CD4-positive, alpha-beta T cell treated with Interleukin-17A for 1 hour (primary cell): ENCODE measurements at places on chromosomes 13 and 19.
A peak's percentile ranks its signal among the peaks of the same experiment; 100 is the strongest.

DNA sequence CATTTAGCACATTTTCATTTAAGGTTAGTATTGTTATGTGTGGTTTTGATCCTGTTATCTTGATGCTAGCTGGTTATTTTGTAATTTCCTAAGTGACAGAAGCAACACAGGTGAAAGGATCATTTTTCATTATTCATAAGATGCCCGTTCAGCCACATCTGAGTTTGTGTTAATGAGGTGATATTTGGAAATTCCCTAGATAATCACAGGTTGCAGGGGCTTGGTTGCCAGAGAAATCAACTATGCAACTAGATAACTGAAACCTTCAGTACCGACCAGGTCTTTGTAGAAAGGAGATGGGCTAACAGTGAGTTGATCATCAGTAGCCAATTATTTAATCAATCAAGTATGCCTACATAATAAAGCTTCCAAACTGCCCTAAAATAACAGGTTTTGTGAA lies 121.3 kb upstream of the UFM1 start:
- DNase-seq: no peak

DNA sequence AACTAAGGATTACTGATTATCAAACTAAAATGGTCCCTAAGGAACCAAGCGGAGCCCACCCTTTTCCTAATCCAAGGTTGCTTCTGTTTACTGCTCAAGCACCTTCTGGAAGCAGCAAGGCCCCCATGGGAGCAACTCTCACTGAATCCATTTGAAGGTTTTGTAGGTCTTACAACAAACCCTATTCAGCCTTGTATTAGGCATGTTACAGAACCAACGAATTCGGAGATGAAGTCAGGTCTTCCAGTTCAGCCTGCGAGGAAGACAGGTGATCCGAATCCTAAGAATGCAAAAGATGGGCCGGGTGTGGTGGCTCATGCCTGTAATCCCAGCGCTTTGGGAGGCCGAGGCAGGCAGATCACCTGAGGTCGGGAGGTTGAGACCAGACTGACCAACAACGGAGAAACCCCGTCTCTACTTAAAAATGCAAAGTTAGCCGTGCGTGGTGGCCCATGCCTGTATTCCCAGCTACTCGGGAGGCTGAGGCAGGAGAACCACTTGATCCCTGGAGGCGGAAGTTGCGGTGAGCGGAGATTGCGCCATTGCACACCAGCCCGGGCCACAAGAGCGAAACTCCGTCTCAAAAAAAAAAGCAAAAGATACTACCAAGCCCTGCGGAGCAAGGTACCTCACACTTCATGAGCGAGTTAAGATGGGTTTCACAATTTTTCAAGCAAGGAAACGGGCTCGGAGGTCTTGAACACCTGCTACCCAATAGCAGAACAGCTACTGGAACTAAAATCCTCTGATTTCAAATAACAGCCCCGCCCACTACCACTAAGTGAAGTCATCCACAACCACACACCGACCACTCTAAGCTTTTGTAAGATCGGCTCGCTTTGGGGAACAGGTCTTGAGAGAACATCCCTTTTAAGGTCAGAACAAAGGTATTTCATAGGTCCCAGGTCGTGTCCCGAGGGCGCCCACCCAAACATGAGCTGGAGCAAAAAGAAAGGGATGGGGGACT lies 609 bp downstream of the ZAR1L start:
- DNase-seq: peak; percentile 86

- DNase-seq: no peak
Observed at GRCh38 chr19:14061751-14062557, at the start of gene PALM3. PALM3 (minus strand) TSS chr19:14062076; CDS start chr19:14061980, 96 bp downstream.

- DNase-seq: no peak
Observed at GRCh38 chr19:38455031-38455430, 21.5 kb downstream of the RYR1 start.

DNA sequence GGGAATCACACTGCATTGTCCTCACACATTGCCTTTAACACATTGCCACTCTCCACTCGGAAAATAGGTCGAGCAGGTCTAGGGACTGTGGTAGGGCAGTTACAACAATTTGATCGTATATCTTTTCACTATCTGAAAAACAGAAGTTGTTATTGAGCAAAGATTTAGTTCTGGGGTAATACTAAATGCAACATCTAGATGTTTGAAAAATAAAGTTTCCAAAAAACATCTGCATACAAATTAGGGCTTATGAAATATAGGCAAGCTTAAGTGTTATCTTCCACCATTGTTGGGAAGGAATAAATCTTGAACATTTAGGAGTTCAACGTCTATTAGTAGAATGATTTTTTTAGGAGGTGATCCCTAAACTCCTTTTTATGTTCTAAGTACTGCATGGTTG lies 768 bp upstream of the HS6ST3 start:
- no peak for DNase-seq

DNA sequence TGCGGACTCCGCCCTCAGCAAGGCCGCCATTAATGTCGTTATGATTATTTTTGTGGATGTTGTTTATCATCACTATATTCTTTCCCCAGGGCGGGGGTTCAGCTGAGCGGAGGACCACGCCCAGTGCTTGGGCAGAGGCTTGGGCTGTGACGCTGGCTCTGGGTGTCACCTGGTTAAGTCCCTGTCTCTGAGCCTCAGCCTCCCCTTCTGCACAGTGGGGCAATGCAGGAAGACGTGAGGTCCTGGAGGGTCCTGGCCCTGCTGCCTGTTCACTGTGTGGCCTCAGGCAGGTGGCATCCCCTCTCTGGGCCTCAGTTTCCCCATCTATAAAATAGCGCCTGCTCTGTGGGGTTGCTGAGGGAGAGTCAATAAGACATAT lies 32.5 kb downstream of the NFIC start:
- DNase-seq: no peak

DNA sequence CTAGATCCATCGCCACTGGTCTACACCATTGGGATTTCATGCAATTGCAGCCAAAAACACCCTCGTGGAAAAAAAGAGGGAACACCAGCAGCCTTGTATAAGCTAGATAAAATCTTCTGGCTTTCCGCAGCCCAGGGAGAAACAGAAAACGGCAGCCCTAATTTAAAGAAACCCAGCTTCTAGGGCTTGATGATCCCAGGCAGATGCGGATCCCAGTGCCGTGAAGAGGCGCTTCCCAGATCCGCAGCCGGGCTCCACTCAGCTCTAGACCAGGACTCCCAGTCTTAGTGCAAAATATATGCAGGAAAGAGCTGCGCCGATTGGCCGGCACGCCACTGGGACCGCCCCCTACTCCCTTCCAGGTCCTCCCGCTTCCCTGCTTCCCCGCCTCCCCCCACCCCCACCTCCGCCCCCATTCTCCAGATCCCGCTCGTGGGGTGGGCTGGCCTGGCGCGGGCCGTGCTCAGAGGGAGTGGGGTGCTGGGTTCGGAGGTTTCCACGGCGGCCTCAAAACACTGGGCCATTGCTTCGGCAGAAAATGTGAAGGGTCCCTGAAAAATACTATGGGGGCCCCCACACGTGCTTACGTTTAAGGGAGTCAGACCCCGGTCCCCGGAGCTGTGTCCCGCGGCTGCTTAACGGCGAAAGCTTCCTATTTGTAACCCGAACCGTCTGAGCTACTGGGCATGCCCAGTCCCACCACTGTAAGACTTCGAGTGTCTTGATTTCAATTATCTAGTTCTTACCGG lies 63.1 kb downstream of the SERP2 start:
- DNase-seq: peak; percentile 50

DNA sequence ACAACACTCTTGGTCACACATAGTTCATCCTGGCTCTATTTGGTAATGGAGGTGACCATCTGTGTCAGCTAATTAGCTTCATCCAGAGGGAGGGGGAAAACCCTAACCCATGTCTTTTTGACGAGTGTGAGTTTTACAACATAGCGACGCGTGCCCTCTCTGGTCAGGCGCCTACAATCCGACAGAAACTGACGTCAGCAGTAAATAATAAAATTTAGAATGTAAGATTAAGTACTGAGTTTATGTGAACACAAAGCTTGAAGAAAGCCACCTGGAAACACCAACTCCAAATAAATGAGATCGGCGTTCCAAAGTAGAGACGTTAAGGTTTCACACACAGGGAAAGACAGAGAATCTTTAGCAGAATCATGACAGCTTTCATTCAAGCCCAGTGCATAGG lies 1.8 kb upstream of the ZNF83 start:
- no peak for DNase-seq

- no peak for DNase-seq
Observed at GRCh38 chr13:59666504-59666903, 497.2 kb downstream of the DIAPH3 start.

DNA sequence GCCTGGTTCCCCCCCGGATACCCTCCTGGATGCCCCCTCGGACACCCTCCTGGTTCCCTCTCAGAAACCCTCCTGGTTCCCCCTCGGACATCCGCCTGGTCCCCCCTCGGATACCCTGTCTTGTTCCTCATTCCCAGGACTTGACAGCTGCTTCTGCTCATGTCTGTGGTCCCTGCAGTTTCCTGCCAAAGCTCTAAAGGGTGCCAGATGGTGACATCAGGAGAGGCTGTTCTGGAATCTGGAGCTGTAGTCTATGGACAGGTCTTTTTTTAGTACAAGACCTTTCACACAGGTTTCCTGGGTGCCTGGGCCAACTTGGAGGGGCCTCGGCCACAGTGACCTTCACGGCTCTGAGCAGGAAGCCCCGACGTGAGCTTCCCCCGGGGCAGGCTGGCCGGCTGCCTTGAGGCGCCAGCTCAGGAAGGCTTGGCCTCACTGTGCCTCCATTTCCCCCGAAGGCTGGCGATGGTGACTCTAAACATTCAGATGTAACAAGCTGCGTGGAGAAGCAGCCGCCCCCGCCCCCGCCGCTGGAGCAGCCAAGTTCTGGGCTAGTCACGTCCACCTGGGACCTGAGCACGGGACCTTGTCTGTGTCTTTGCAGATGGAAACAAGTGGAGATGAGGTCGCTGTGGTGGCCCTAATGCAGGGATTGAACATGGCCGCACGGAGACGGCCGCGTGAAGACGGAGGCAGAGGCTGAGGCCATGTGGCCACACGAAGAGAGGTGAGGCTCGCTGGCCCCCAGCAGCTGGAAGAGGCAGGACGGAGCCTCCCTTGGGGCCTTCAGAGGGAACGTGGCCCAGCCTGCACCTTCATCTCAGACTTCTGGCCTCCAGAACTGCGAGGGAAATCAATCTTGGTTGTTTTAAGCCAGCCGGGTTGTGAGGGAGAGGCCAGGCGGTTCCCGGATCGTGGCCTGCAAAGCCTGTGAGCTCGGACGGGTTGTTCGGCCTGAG lies 12.7 kb downstream of the SGTA start:
- DNase-seq: no peak

DNA sequence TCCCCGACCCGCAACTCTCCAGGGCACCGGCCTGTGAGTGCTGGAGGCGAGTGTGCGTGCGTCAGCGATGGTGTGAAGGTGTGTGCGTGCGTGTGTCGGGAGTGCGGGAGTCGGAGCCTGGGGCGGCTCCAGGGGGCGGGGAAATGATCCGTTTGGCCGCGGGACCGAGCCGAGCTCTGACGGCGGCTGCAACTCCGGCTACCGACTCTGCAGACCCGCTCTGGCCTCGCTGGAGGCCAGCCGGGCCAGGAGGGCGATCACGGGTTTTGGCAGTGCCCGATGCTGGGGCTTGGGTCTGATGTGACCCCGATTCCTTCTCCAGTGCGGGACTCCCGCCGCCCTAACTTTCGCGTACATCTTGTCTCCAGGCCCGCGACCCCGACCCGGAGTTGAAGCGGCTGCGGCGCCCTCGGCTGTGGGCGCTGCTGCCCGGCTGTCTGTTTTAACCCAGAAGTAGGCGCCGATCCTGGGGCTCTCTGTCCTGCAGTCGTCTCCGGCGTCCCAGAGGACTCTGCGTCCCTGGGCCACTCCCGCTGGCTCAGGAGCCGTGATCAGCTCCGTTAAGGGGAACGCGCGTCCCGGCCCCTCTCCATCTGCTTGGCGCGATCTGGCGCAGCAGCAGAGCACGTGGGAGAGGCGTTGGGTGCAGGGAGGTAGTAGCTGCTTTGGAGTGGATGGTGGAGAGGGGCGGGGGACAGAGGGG lies 1.2 kb downstream of the CHST8 start:
- DNase-seq: no peak

DNA sequence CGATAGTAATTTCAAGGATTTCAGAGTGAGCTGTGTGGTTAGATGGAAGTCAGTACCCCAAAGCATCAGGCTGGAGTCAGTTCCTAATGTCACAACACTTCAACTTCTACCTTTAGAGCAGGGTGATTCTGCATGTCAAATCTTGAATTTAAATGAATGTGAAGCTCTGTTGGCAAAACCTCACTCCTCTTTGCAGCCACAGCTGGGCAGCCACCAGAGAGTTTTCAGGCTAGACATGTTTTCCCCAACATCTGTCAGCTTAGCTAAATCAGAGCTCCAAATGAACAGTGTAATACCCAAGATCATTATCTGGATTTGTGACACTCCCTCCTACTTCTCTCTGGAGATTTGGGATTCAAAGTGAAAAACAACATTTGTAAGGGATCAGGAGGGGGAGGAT lies 33.7 kb upstream of the OLFM4 start:
- no peak for DNase-seq

DNA sequence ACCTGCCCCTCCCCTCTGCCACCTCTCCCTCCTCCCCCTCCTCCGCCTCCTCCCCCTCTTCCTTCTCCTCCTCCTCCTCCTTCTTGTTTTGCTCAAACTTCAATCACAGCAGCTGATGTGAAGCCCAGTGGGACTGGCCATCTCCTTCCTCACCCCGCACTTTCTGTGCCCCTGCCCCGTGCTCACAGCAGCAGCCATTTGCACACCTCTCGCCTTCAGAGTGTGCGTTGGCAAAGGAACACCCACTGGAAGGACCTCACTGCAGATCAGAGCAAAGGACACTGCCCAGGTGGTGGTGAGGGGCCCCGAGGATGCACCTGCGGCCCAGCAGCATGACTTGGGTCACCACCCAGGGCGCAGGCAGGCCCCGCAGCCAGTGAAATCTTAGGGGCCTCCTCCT lies 98.8 kb downstream of the SOX1 start:
- DNase-seq: no peak

- DNase-seq: no peak
Observed at GRCh38 chr19:57949296-57949695, 1.8 kb upstream of the ZNF256 start.

DNA sequence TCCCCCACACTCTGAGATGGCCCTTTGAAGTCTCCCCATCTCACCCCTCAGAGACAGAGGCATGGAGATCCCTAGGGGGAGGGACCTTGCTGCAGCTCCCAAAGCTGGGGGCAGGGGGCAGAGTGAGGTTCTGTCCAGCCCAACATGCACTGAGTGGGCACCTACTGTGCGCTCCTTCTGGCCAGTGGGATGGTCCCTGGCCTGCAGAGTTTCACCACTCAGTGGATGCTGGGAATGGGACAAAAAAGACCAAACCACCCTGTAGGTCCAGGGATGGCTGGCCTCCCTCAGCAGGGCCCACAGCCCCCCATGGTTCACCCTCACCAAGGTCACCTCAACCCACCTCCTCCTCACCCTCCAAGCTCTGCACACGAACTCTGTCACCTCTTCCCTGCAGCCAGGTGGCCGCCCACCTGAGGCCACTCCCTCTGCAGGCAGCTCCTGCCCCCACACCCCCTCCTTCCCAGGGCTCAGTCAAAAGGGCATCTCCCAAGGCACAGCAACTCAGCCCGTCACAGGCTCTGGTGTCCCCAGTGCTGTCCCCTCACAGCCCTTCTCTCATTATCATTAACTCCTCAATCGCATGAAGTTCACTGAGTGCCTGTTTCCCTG lies 16.1 kb downstream of the CEACAM21 start:
- DNase-seq: no peak
